ENCODE measurements at places on chromosomes 4 and X.

GRCh38 chrX:50036426-50036825 lies 114.0 kb downstream of the CLCN5 start:
- no peak for DNase-seq

GRCh38 chrX:123322536-123322935 lies 138.5 kb downstream of the GRIA3 start:
- no peak for DNase-seq

DNA sequence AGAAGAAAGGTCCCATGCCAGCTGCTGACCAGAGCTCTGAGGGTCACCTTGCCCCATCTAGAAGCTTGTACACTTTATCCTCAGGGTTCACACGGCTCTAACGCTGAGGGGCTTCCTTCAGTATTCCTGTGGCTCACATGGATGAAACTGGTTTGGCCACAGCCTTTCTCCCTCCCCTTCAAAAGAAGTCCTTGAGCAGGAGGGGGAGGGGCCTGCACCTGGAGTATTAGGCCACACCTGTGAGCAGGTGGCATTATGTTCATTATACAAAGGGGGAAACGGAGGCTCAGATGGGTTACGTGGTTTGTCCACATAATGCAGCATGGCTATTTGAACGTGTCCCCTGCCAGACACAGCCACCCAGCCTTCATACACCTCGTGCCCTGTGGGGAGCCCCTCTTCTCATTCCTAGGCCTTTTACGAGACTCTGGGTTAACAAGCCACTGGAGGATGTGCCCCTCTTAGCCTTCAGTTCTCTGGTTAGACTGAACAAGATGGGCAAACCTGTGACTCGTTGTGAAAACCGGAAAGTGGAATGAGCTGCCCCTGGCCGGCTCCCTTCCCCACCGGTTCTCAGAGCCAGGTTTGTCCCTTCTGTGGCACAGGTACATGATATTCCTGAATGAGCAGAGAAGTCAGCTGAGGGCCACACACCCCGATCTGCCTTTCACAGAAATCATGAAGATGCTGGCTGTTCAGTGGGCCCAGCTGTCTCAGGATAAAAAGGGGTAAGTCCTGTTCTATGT lies 27.2 kb upstream of the JAKMIP1 start:
- DNase-seq, result no peak

GRCh38 chrX:71533851-71534561 lies 1.1 kb downstream of the OGT start:
- no peak for DNase-seq

GRCh38 chrX:137425273-137425902 lies 140.5 kb upstream of the ZIC3 start:
- no peak for DNase-seq

DNA sequence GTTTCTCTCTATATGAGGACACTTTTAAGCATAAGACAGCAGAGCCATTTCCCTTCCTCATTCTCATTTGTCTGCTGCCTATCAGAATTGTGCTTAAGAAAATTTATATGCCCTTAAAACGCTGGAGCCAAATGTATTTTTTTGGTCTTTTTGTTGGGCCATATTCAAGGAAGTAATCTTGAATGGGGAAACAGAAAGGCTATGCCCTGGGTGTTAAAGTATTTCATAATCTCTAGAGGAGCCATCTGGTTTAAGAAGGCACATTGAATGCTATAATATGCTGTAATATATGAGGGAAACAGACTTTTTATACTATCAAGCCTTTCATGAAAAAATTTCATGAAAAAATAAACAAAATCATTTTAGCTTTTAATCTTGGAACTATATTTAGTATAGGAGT lies 4.3 kb downstream of the DMD start:
- DNase-seq, result no peak

- DNase-seq, result no peak
Measured at GRCh38 chr4:152368001-152368400, 167.9 kb downstream of the FBXW7 start.

GRCh38 chrX:150525061-150525919 lies 43.1 kb upstream of the MTM1 start:
- no peak for DNase-seq

GRCh38 chr4:70844180-70844579 lies 4.5 kb upstream of the GRSF1 start:
- no peak for DNase-seq

DNA sequence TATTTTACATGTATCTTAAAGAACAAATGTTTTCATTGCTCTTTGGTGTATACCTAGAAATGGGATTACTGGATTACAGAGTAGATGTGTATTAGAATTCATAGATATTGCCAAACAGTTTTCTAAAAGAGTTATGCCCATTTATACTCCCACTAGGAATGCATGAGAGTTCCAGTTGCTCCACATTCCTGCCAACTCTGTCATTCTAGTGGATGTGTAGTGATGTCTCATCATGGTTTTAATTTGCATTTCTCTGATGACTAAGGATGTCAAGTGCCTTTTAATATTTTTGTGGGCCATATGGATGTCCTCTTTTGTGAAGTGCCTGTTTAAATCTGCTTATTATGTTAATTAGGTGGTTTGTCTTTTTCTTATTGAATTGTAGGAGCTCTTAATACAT lies 65.6 kb upstream of the BMP2K start:
- DNase-seq, result no peak

DNA sequence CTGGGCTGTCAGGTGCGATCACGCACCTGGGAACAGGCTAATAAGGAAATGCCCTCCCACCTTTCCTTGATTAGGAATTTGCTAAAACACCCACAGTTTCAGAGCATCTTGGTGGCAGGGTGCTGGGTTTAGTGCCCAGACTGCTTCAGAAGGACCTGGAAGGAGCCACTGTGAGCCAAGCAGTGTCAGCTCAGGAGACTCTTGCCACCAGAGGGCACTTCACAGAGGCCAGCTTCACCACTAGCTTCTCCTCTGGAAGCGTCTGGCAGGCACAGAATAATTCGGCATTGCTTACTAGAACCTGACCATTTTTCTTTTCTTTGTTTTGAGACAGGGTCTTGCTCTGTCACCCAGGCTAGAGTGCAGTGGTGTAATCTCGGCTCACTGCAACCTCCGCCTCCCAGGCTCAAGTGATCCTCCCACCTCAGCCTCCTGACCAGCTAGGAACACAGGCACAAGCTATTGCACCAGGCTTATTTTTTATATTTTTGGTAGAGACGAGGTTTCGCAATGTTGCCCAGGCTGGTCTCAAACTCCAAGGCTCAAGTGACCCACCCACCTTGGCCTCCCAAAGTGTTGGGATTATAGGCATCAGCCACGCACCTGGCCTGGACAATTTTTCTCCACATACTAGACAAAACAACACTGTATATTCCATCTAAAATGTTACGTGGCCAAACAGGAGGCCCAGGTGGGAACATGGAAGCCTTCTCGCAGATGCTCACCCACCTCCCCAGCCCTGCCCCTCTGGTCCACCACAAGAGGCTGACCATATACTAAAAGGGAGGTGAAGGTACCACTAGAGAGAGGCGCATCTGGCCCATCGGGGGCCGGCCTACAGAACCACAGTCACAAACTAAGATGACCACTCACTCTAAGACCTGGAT lies 14.1 kb downstream of the NOP14 start:
- DNase-seq, result no peak

- DNase-seq, result no peak
Measured at GRCh38 chrX:264634-265455, 16.3 kb upstream of the PLCXD1 start.
